ENCODE measurements at places on chromosomes 7 and 10.

- peak; percentile 49 for DNase-seq
These were observed 1.5 kb upstream of the HOXA9 start for GRCh38 chr7:27166531-27167505.

- peak; percentile 24 for DNase-seq
These were observed 14.0 kb upstream of the SLC18A2 start for GRCh38 chr10:117226813-117227451.

GRCh38 chr10:121043124-121043849 is 192.1 kb downstream of the WDR11 start:
- DNase-seq = no peak

DNA sequence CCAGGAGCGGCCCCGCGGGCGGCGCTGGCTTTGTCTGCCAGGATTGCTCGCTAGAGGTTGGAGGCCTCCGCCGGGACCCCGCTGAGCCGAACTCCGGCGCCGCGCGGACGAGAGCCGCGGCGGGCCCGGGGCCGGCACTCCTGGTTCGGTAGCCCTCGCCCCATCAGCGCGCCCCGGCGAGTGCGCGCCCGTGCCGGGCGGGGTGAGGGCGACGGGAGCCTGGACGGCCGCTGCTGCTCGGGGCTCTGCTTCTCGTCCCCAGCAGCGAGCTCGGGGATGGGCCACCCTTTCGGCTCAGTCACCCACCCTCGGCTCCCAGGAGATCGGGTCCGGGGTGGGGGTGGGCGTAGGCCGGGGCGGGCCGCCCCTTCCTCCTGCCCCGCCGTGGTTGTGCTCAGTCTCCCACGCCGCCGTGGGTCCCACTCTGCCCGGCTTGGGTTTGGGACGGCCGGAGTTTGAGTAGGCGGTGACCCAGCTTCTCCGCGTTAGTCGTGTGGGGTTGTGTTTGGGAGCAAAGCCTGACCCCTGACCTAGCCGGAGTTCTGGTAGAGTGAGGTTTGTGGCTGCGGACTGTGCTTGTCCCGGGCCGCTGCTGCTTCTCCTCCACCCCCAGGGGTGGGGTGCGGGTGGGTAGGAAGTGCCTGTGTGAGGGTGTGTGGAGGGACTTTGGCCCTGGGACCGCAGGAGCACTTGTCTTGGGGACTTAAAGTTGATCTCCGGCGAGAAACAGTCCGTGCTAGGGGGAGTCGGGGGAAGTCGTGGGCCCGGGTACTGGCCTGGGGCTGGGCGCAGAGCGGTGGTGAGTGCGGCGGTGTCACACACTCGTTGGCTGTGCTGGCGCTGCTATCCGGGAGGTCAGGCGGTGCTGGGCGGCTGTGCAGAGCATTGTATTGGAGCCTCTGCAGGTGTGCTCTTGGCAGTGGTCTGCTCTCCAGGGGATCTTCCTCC is 677 bp downstream of the TSPAN14 start:
- no peak for DNase-seq

- DNase-seq = no peak
These were observed 90.6 kb upstream of the SKAP2 start for GRCh38 chr7:26954951-26955350.

- no peak for DNase-seq
These were observed 246.1 kb downstream of the RPS24 start for GRCh38 chr10:78279756-78280155.

GRCh38 chr7:142450206-142450605 is 192.3 kb upstream of the PRSS58 start:
- DNase-seq = no peak

DNA sequence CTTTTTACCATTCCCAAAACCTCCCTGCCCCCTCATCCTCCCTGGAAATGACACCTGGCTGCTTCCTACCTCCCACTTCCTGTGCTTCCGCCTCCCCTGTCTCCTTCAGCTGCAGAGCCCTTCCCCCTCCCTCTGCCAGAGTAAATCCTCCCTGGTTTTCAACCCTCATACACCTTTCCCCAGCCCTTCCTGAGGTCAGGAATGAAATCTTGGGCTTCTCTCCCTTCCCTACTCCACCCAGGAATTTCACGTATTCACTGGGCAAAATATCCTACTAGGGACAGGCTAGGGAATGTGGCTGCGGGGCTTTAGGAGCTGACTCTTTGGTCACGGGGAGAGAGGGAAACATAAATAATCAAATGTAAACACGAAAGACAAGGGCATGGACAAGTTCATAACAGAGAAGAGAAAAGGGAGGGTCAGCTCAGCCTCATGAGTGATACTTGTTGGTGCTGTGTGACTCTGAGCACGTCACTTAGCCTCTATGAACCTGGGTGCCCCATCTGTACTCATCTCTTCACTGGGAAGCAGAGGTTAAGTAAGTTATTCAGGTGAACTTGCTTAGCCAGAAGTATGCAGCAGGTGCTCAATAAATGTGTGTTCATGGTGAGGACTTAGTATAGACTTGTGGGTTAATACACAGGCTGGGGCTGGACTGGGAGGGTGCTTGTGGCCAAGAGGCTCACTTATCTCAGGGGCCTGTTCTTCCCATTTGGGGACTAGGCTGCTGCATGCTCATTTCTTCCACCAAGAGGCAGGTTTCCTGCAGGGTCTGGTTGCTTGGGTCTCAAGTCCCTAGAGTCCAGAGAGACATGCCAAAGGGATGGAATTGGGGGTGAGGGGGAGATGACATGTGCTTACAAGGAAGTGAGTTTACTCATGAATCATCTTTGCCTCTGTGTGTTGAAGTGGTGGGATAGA is 10.0 kb upstream of the DUSP5 start:
- DNase-seq = peak; percentile 81

DNA sequence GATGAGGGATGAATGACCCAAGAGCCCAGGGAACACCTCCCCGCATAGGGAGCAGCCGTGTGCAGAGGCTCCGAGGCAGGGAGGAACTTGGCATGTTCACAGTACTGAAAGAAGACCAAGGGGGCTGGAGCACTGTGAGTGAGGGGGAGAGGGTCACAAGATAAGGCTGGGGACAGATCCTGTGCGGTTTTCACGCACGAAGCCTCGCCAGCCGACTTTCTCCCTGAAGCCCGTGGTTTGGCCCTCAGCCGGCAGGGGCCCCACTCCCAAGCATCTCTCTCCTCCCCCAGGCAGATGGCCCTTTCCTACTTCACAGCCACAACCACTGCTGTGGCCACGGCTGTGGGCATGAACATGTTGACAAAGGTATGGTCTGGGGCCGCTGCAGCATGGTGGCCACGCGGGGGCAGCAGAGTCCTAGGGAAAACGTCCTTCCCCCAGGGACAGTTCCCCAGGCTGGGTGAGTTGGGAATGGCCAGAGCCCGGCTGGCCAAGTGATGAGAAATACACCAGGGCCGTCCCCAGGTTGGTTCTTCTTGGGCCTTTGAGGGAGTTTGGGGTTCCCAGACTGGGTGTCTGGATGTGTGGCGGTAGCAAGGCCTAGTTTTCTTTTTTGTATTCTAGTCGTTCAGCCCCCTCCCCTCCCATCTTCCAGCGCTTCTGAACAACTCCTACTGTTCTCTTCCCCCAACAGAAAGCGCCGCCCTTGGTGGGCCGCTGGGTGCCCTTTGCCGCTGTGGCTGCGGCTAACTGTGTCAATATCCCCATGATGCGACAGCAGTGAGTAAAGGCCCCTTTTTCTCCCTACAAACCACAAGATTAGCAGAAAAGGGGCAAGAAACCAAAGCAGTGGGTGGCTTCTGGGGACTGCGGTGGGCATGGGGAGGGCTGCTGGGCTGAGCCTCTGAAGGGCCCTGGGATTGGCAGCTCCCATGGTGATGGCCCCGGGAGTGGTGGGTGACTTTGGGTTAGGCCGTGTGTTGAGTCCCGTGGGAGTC is 14.4 kb upstream of the WBP1L start:
- peak; percentile 73 for DNase-seq

- peak; percentile 76 for DNase-seq
These were observed 231.8 kb upstream of the CACNA2D1 start for GRCh38 chr7:82675396-82675795.

DNA sequence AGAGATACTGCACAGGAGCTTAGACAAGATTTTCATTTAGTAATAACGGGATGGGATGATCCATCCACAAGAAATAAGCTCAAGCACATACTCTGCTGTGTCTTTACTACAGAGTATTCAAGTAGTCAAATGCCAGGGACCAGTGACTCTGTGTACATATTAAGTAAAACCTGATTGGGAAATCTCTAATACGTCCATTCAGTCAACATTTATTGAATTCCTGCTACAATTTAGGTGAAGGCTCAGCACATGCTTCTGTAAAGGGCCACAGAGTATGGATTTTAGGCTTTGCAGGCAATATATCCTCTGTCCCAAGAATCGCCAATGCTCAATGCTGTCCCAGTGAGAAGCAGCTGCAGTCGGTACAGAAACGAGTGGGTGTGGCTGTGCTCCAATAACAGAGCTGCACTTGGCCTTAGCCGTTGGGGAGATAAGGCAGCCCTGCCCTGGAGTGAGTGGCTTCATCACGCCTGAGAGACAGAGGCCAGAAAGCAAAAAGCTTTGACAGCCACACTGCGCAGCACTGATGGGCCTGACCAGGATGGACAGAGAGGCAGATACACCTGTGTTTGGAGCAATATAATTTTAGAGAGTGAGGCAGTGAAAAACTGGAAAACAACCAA is 186.8 kb downstream of the PARD3 start:
- DNase-seq = no peak

- no peak for DNase-seq
These were observed 63.6 kb downstream of the ARID5B start for GRCh38 chr10:61964949-61965702.

- DNase-seq = no peak
These were observed 2.3 kb upstream of the LDB1 start for GRCh38 chr10:102122450-102122849.

DNA sequence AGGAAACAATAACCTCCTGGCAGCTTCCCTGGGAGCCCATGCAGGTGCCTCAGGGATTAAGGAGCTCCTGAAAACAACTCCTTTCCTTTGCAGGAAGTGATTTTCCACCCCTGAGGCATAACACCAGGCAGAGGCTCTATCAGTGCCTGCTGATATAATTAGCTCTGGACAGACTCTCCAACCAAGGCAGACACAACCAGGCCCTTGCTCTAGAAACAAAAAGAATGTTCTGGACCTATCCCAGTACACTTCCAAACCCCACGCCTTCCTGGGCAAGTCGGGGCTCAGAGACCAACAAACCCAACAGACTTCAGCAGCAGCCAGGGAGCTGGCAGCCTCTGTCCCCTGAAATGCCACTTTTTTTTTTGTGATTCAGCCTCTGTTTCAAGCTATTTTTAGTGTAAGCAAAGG is 247.1 kb downstream of the KCNMA1 start:
- DNase-seq = no peak

- DNase-seq = no peak
These were observed 65.1 kb downstream of the RSU1 start for GRCh38 chr10:16752099-16752498.

DNA sequence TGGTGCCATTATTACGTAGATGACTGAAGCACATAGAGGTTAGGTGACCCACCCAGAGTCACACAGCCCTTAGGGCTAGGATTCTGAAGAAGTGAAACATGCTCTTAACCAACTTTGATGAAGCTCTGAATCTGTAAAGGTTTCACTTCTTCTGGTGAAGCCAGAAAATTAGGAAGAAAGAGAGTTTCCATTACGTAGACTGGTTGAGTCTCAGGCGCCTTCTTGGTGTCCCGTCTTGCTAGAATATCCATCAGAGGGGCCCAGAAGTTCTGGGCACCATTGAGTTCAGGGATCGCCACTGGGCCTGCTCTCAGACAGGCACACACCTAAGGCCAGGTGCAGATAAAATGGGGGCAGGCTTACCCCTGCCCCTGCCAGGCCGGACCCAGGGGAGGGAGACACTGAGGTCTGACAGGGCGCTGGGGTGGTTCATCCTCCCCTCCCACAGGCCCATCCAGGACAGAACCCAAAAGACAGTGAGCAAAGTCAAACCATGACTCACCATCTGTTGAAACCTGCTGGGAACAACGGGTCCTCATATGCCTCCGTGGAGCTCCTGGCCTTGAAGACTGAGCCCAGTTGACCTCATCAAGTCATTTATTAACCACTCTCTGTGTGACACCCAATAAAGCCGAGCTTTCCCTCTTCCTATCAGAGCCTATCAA is 33.2 kb downstream of the DRGX start:
- no peak for DNase-seq

DNA sequence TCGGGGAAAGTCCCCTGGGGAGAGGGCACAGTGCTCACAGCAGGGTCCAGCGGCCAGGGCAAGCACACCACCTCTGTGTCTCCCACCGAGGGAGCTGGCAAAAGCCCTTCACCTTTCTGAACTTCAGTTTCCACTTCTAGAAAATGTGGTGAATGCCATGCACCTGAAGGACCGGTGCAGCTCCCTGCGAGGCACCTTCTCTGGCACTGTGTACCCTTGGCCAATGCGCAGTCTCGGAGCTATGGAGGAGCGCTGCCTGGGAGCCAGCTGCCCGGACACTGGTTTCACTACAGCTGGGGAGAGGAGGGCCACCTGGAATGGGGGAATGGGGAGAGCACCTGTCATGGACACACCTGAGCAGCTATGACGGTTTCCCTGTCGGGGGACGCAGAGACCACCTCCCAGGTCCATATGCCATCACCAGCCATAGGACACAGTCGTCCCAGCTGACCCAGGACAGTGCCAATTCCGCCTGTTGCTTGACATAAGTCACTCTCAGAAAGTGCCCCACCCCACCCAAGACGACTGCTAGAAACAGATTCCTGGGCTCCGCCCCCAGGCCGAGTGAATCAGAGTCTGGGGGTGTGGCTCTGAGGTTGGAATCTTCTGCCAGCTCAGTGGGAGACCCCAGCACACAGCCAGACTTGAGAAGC is 16.8 kb downstream of the RASGEF1A start:
- DNase-seq = no peak

DNA sequence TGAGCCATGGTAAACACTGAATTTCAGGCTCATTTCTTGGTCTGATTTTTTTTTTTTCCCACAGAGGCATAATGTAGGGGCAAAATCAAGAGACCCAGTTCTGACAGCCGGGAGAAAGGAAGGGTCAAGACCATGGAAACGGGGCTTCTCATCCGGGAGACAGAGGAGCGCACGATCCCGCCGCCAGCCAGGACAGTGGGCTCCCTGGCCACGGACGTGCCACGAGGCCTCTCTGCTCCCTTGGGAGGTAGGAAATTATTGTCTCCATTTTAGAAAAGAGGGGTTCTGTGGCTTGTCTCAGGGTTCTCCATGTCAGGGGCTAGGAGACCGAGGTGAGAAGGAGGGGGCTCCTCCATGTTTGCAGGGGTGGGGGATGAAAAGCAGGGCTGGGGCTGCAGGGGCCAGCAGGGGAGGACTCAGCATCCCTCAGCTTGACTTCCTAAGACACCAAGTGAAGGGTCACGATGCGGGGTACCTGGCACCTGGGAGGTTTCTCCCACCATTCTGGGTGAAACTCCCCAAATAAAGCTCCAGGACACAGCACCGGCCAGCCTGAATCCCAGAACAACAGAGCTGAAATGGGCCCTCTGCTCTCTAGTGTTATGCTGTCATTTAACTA is 37.6 kb downstream of the PPIF start:
- DNase-seq = no peak

DNA sequence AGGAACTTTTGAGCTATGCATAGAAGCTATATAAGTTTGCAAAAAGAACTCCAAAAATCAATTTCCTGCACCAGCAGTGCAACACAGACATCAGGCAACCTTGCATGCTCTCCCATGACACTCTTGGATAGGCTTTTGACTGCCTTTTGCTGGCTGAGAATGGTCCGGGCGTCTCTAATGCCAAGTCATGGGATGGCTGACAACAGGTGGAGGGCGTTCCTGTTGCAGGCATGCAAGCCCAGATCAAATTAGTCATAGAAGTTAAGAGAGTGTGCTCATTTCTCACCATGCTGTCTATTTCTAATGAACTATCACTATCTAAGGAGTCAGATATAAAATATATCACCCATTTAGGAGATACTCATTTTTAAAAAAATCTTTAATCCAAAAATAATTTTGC is 8.4 kb downstream of the PLCE1 start:
- DNase-seq = no peak

All from fibroblast of upper back skin (primary cell).